Activated T-cell treated with anti-CD3 and anti-CD28 coated beads for 48 hours (primary cell): ENCODE measurements at places on chromosomes 7 and 10.

GRCh38 chr7:3087243-3087755 is 43.6 kb upstream of the CARD11 start:
- DNase-seq = no peak

- no peak for DNase-seq
These were observed 5.4 kb downstream of the CACNB2 start for GRCh38 chr10:18145652-18146051.

DNA sequence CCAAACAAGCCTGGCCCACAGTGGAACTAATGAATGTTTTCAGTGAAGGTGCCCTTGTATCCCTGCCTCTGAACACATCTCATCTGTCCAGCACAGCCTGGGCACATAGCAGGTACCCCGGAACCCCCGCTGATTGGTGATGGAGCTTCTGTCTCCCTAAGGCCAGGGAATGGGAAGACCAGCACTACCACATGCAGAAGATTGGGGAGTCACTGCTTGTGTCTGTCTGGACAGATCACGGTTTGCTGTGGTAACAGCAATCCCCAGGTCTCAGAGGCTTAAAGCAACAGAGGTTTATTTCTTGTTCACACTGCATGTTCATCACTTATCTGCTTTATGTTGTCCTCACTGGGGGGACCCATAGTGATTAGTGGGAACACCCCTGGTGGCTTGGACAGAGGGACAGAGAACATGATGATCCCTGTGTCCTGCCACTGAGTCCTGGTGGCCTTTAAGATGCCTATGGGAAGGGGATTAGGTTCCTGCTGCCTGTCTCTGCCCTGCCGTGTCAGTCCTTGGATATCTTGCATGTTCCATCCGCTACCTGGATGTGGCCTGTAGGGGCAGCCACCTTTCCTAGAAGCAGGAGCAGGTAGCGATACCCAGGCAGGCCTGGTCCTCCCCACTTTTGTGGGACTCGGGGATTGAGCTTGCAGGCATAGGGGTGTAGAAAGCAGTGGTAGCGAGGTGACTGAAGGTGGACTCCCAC is 3.6 kb downstream of the TSPAN14 start:
- DNase-seq = no peak

DNA sequence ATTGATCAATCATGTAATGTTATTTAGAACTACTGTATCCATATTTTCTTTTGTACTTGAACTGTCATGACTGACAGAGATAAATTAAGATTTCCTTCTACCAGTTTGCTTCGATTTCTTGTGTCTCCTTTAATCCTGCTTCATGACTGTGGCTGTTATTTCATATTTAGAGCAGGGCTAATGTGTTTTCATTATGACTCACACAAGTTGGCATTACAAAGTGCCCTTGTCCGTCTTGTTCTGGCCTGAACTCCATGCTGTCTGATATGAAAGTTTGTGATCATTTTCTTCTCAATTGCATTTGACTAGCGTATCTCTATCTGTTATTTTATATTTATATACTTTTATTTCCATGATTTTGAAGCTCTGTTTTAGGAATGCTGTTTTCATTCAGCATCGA is 344.1 kb upstream of the PRKCQ start:
- DNase-seq = no peak

DNA sequence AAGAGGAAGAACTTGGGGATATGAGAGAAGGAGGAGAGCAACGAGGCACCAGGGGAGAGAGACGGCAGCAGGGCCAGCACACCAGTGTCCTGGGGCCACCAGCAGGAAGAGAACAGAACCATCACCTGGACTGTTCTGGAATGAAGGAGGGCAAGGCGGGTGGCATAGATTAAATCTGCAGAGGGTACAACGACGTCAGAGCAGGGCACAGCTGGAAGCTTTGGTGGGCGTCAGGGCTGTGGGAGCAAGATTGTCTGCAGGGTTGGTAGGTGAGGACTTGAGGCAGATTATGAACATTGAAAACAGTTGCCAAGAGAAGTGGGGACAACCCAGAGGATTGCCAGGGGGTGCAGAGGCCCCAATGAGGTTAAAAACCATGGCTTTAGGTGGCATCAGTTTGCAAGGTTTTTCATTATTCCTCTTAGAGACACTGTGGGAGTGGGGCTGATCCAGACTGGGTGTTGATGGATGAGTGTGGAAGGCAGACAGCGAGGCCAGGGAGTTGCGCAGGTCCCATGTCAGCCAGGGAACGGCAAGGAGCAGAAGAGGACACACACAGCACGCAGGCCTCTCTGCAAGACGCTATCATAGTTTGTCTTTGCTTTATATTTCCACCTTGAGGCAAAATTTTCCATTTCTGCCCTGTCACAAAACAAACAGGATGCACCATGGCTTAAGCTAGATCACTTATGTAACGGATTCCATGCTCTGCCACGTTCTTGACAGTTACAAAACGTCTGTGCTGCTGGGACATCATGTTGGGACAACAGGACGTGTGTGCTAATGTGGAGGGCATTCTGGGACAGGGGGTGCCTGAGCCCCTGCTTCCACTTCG is 52.5 kb upstream of the LEP start:
- no peak for DNase-seq

- DNase-seq = no peak
These were observed 649 bp downstream of the DNA2 start for GRCh38 chr10:68471063-68471585.

- no peak for DNase-seq
These were observed 70.3 kb downstream of the LANCL2 start for GRCh38 chr7:55435466-55435865.

DNA sequence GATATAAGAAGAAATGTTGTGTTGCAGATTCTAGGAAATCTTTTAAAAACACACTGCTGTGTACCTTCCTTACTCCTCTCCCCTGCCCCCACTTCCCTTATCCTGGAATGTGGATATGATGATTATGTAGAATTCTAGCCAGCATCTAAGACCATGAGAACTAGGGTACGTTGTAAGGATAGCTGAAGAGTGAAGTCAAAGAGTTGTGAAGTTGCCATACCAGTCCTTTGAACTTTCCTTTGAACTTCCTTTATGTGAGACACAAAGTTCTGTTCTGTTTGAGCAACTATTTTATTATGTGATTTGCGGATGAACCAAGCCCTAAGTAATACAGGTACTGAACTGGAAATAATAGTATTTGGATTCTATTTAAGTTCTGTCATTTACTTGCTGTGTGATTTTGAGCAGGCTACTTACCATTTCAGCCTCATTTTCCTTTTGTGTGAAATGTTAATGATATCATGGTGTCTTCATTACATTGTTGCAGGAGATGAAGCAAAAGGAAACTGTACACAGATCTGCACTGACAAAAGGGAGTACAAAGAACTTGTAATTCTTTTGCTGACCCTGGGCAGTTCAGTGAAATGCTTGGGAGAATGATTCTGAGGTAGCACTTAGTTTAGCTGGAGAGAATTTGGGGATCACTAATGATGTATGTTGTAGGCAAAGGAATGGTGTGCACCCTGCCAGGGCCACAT is 31.4 kb downstream of the RPA3 start:
- no peak for DNase-seq

- DNase-seq = no peak
These were observed 68.7 kb downstream of the LRRC17 start for GRCh38 chr7:102981451-102981850.

DNA sequence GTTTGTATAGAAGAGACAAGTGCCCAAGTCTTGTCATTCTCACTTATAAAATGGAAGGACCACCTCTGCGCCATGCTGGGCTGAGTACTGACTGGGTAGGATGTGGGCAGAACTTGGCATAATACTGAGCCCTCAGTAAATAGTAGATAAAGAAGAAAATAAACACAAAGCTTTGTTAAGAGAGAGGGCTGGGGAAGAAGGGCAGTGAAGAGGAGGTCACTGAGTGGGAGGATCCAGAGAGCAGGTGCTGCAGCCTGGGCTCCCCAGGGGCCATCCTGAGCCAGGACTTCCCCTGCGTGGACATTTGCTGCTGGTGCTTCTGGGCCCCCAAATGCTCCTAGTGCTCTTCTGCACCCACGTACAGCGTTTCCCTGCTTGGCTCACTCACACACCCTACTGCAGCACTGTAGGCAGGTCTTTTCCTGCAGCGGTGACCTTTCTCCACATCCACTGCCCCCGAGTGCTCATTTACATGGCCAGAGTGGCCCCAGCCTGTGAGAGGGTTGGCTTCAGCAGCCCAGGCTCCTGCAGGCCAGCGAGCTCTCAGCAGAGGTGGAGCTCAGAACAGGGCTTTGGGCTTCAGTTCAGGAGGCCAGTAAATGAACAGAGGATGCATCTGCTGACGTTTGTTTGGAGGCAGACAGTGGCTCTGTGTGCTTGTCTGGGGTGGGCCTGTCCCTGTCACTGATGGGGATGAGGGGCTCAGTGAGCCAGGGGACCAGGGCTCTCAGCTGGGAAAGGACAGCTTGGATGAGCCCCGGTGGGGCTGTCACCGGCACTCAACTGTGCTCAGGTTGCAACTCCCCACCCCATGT is 164.6 kb downstream of the ADARB2 start:
- no peak for DNase-seq

DNA sequence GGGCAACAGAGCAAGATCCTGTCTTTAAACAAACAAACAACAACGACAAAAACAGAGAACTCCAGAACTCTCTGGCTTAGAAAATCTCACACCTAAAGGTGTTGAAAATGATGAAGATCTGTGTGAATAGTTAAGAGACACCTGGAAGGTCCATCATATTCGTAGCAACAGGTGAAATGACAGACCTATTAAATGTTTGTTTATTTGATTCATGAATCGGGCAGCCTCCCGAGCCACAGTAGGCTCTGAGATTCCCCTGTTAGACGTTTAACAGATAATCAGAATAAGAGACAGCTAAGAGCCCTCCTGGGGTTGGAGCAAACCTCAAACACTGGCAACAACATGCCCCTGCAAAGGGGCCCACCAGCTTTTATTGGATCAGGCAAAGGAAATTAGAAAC is 103.7 kb downstream of the LCOR start:
- no peak for DNase-seq

DNA sequence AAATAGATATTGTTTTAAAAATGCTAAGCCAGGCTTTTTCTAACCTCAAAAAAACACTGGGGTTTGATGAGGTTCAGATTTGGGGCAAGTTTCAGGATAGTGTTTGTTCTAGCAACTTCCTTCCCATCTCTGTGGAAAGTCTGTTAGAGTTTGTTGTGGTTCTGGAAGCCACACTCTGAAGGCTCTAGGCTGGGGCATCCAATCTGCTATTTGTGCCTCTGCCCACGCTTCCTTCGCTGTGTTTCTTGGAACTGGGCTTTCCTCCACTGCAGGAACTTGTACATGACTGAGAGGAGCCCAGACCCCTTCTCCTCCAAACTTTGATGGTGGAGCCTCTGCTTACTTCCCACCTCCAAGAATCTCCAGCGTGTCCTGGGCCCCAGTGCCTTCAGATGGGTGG is 108.5 kb upstream of the SLC25A13 start:
- no peak for DNase-seq

DNA sequence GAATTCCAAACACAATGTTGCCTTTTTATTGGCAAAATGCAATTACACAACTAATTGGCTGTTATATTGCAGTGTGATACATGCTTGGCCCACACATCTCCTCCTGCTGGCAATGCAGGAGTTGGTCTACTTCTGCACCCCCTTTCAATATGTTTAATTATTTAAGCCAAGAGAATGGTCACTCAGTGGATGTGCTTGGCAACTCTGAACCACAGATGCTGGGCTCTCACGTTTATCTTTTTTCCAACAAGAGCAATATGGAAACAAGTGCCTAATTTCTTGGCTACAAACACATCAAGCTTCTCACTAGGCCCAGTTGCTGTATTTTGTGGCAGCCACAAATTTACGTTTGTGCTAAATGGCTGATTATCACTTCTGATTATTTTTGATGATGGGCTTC is 1149.2 kb upstream of the CELF2 start:
- DNase-seq = no peak

DNA sequence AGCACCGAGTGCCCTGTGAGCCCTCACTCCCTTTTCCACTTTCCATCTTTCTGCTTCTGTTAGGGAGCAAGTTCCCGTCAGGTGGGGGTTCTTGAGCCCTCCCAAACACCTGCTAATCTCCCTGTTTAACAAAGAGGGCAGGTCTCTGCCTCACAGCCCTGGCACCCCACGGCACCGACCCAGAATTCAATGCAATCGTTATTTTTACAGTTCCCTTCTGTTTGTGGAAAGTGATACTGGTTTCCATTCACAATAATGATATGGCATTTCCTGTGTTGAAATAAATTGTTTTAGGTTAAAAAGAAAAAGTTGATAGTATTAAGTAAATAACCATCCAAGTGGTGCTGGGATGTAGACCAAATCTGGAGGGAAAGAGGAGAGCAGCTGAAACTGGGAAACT is 38.8 kb upstream of the SLC29A3 start:
- DNase-seq = no peak

GRCh38 chr7:207418-208129 is 15.2 kb downstream of the FAM20C start:
- no peak for DNase-seq

- no peak for DNase-seq
These were observed 15.9 kb downstream of the GUSB start for GRCh38 chr7:65966146-65966545.

GRCh38 chr7:20794676-20795075 is 8.0 kb upstream of the SP8 start:
- no peak for DNase-seq

DNA sequence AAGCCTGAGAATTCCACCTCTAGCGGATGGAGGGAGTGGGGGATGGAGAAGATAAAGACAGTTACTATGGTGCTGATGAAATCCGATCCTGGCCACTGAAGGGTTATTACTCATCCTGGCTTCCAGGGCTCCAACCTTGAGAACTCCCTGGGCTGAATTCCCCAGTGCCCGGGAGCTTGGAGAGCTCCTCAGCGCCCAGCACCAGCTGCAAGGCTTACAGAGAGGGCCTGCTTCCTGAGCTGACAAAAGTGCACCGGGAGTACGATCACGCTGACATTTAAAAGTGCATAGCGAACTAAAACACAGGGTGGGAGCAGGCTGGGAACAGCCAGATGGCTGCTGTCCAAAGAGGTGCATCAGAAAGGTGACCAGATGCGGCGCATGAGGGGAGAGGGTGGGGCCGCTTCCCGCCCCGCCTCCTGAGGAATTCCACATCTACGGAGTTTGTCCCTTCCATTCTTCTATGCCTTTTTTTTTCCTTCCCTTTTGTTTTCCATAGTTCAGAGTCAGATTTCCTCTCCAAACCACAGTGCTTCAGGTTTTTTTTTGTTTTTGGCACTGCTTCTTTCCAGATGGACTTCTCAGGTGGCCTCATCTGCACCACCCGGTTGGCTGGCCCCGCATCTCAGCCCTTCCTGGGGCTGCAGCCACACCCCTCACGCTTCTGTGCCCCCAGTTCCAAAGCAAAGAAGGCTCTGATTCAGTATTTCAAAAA is 62.4 kb upstream of the MKRN1 start:
- DNase-seq = no peak

DNA sequence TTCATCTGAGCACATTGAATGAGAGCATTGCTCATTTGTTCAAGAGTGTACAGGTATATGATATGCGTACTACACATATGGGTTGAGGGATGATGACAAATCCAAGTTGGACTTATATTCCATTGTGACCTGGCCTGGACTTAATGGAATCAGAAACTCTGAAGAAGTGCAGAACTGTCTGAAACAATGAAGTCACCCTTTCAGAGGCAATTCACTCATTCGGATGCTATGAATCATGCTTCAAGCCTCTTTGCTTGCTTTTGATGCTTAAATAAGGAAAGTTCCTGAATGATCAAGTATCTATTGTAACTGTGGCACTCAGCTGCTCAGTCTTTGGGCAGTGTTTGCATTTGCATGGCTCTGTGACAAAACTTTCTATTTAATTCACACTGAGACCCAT is 93.4 kb downstream of the ZNF365 start:
- DNase-seq = no peak
